ENCODE measurements at places on chromosomes 7 and 10.
A peak's percentile ranks its signal among the peaks of the same experiment; 100 is the strongest.

DNA sequence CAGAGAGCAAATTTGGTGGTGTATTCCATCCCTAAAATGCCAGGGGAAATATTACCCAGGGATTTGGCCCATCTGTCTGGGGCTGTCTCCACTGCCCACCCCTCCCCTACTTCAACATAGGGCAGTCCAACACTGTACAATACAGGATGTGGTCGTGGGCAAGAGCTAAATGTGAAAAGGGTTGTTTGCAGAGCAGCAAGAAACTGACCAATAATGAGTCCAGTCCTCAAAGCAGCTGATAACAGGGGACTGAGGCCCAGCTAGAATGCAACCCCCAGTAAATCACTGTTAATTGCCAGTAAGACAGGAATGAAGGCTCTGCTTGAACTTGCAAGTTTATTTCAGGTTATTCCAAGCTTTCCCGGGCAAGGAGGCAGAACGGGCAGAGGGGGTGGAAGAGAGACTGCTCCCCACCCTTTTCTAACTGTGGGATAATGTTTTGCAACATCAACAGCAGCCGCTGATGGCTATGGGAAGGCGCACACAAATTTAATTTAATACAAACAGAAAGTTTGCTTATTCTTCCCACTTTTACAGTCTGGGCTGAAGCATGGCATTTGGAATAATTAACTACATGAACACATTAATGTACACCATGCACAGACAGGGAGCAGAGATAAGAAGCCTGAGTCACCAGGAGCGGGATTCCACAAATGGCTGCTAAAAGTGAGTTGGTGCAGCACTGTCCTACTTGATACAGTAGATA, 36.8 kb downstream of the AFAP1L2 start:
- DNase-seq, result peak; percentile 49

DNA sequence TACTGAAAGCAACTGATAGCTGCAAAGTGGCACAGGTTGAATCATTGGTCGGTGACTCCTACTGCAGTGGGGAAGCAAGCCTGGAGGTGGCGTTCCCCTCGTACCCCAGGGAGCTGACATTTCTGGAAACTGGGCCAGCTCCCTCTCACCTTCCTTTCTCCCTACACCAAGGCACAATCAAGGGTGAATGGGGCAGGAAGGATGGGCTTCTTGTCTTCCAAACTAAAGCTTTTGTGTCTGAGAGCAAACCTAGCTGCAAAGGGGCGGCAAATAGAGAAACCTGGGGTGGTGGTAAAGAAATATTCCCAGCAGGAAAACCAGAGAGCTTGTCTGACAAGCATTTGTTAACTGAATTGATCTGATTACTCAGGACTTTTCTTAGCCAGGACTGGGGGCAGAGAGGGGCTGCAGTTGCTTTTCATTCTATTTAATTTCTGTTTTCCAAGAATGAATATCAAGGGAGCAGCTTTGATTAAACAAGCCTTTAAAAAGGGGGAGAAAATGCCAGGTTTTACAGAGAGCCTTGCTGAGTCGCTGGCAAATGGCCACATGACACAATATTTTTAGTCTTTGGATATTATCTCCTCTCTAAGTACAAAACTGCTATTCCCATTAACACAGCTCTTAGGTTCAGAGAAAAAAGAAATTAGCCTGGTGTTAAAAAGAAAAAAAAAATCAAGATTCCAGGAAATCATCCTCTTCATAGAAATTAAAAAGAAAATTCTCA, 27.8 kb downstream of the CDHR3 start:
- no peak for DNase-seq

GRCh38 chr10:13739183-13739582, 152.4 kb downstream of the PRPF18 start:
- no peak for DNase-seq

- peak; percentile 20 for DNase-seq
These were observed 27.5 kb downstream of the PVRIG start for GRCh38 chr7:100247152-100247757.

DNA sequence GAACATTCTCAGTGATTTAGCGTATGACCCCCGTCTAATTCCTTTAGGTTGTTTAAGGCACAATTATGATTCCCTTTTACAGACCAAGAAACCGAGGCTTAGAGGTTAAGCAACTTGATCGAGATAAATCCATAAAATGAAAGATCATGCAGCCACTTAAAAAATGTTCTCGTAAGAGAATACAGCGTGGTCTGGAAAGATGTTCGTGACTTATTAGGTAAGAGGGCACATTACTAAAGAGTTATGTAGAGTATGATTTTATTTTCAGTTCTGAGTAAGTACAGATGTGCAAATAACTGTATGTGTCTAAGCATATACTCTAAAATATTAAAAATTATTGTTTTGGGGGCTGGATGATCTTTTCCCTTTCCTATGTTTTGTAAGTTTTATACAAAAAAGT, 575.1 kb downstream of the PARD3 start:
- DNase-seq, result no peak

GRCh38 chr7:42189535-42189934, 47.5 kb downstream of the GLI3 start:
- no peak for DNase-seq

DNA sequence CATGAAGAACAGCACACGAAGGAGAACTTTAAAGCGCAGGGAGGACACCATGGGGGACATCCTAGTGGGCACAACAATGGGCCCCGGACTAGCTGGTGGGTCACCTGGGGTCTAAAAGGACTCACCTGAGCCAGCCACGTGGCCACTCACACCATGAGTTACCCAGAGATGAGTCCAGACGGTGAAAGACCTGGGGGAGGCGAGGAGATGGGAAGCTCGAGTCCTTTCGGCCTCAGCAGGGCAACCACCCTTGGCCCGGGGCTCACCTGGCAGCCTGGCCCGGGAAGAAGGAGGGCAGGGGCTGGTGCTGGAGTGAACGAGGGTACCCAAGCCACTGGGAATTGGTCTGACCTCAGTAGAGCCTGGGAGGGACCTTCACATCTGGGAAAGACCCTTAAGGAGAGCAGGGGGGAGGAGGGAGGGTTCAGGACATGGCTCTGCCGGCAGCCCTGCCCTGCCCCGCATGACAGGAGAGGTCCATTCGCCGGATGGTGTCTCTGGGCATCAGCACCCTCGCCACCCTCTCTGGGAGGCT, 5.7 kb downstream of the GIGYF1 start:
- no peak for DNase-seq

- DNase-seq, result no peak
These were observed 118.5 kb downstream of the RAB18 start for GRCh38 chr10:27622596-27622995.

GRCh38 chr10:74928742-74929191, 102.4 kb downstream of the KAT6B start:
- DNase-seq, result no peak

DNA sequence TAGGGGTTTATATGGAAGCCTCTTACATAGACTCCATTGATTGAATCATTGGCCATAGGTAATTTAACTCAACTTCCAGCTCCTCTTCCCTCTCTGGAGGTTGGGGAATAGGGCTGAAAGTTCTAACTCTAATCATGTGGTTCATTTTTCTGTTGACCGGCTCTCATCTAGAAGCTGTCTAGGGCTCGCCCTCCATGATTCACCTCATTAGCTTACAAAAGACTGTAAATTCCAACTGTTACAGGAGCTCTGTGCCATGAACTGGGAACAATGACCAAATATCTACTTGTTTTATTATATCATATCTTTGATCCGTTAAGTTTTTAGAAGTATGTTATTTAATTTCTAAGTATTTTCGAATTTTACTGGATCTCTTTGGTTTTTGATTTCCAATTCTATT, 263.0 kb downstream of the TCF7L2 start:
- no peak for DNase-seq

GRCh38 chr10:45592926-45593325, 79.6 kb downstream of the ZFAND4 start:
- DNase-seq, result no peak

DNA sequence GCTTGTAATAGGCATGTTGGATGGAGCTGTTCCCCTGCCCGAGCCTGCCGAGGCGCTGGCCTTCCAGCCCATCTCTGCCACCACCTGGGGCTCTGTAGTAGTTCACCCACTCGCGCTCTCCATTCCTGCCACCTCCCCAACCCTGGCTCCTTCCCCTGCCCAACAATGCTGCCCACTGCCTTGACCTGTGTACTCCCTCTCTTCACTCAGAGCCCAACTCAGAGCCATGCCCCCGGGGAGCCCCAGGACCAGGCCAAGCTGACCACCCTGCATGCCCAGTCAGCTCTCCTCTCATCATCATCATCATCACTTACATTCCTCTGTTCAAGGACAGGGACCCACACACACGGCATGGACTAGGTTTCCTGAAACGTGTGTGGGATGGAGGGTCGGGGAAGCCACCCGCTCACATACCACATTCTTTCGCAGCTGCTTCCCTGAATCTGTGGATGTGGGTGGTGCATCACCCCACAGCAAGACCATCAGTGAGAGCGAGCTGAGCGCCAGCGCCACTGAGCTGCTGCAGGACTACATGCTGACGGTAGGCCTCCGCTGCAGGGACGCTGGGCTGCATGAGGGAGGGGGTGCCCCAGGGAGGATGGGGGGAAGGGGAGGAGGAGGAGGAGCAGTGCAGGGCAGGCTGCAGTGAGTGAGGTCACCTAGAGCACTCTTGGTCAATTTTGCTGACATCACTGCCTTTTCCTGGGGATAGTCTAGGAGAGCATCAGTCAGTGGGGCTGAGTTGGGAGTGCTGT, 15.6 kb downstream of the NACAD start:
- DNase-seq, result no peak

- no peak for DNase-seq
These were observed 5.5 kb downstream of the PRKAR2B start for GRCh38 chr7:107049971-107050532.

DNA sequence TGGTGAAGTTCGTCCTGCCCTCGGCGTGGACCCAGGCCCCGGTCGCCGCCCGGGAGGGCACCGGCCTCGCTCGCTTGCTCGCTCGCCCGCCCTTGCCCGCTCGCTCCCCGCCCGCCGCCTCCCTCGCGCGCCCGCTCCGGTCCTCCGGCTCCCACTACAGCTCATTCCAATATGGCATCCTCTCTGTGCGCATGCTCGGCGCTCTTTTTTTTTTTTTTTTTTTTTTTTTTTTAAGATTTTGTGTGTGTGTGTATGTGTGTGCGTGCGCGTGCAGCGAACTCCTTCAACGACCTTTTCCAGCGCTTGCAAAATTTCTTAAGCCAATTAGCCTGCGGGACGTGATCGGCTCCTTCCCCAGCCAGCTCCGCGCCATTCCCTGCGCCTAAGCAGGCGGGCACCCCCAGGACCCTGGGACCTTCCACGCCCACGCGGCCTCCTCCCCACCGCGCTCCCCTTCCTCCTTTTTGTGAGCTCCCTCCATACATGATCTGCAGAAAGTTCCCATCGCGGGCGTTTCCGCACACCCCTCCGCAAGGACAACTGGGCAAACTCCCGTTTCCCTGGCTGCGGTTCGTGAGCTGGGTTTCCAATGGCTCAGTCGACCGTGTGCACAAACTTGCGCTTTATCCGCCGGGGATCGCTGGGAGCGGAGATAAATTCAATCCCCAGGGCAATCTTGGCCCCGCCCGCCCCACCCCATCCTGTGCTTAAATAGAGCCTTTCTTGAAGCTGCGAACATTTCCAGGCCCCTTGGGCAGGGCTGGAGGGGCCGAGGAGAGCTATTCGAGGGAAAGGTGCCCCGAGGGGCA, at the start of gene SFMBT2:
SFMBT2 (minus strand) TSS at position 173 of the 809 bp plus-strand sequence. CDS start 29,136 bp downstream, outside the sequence.
- peak; percentile 61 for DNase-seq

DNA sequence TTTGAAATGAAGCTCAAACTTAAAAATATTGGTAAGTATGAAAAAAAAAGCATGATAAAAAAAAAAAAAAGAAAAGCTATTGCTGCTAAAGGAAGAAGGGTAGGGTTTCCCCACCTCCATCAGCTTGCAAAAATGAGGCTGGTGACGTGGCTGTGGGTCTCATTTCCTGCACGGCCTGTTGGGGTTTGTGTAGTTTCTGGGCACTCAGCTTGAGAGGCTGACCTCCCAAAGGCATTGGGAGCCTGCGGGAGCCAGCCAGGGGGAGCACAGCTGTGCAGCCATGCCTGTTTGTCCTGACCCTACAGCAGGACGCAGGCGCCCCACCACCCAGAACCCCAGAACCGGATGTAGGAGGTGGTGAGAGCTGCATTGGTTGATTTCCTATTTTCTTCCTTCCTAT, 48.8 kb upstream of the CARD11 start:
- DNase-seq, result no peak

- no peak for DNase-seq
These were observed 13.1 kb downstream of the LSM5 start for GRCh38 chr7:32476816-32477648.

DNA sequence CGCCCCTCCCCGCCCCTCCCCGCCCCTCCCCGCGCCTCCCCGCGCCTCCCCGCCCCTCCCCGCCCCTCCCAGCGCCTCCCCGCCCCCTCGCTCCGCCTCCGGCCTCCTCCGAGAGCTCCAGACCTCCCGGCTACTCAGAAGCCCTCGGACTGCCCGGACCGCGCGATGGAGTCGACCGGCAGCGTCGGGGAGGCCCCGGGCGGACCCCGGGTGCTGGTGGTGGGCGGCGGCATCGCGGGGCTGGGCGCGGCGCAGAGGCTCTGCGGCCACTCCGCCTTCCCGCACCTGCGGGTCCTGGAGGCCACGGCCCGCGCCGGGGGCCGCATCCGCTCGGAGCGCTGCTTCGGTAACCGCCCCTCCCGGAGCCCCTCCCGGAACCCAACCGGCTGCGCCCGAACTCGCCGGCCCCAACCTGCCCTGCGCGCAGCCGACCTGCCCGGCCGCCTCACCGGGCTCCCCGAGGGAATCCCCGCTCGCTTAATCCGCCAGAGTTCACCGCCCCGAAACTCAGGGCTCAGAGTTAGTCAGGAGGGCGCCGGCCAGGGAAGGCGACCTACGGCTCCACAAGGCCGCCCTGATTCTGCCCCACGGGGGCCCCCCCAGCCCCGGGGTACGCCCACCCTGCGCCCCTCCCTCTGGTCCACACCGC, at the start of gene PAOX:
PAOX (plus strand) TSS at position 111 of the 649 bp plus-strand sequence; CDS start at position 166, 55 bp downstream.
- no peak for DNase-seq

DNA sequence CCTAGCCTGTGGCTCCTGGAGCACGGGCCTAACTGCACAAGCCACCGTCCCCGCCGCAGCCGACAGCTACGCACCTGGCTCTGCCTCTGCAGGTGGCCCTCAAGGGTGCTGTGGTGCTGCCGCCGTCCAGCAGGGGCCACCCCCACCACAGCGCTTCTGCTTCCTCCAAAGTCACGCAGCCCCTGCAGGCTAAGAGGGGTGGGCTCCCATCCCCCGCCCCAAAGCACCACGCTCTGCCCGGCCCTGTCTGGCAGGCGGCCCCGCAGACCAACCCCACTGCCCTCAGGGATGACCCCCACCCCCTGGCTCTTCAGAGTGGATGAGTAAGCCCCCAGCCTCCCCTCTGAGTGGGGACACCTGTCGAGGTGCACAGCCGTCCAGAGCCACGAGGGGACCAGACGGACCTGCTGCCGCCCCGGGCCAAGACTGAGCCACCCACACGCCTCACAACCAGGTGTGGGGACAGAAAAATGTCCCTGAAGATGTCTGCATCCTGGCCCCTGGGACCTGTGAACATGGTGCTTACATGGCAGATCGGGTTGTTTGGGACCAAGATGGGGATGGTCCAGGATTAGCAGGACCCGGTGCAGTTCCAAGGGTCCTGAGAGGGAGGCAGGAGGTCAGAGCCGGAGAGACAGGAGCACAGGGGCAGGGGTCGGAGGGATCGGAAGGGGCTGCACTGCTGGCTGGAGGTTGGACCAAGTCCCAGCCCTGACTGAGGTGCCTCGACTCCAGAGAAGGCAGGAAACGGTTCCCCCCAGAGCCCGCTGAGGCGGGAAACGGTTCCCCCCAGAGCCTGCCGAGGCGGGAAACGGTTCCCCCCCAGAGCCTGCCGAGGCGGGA, 9.0 kb upstream of the ADAP1 start:
- DNase-seq, result no peak

- no peak for DNase-seq
These were observed 32.6 kb upstream of the ELN start for GRCh38 chr7:73995330-73995729.

All from breast epithelium (tissue), 4 donors.